A673 (cell line): ENCODE measurements at places on chromosomes 13 and 19. TPM values are rescaled to one million over a fixed set of nuclear protein-coding genes. Genes with fewer than 3 reads are reported as not detected.

The KLC3 gene
- total RNA-seq, result 0.44 and 0.49 TPM in 2 replicates

DNA sequence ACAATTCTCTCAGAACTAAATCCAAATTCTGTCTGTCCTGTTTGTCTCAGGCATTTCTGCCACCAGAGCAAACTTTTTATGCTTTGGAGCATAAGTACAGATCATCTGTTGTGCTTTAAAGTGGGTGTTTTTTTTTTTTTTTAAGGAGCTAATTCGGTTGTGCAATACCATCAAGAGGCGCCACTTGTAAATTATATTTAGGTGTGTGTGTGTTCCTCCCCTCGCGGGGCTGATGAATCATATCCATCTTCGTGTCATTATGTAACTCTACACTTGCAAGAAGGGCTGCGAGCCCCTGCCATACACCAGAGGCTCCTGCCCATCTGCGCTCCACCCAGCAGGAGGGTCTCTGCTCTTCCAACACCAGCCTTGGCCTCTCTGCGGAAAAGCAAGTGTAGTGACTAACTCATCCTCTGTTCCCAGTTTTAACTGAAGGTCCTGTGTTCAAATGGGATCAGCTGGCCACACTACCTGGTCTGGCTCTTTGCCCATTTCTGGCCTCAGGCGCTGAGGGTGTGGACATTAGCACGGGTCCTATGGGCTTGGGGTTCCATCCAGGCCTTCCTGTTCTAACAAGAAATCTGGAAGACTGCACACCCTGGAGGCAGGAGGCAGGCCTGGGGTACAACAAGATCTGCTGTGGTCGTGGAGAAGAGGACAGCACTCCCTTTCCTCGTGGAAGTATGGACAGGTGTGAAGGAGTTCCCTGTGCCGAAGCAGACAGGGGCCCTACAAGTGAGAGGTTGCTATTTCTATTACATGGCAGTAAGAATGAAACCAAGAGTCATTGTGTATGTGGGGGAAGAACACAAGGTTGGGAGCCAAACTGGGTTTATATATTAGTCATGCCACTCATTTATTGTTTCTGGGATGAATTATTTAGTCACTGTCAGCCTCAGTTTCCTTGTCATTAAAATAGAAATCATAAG, 96.1 kb upstream of the MBNL2 start:
- DNase-seq, result peak; percentile 66

- no peak for DNase-seq
These were observed 13.1 kb downstream of the SETDB2 start for GRCh38 chr13:49457221-49457620.

DNA sequence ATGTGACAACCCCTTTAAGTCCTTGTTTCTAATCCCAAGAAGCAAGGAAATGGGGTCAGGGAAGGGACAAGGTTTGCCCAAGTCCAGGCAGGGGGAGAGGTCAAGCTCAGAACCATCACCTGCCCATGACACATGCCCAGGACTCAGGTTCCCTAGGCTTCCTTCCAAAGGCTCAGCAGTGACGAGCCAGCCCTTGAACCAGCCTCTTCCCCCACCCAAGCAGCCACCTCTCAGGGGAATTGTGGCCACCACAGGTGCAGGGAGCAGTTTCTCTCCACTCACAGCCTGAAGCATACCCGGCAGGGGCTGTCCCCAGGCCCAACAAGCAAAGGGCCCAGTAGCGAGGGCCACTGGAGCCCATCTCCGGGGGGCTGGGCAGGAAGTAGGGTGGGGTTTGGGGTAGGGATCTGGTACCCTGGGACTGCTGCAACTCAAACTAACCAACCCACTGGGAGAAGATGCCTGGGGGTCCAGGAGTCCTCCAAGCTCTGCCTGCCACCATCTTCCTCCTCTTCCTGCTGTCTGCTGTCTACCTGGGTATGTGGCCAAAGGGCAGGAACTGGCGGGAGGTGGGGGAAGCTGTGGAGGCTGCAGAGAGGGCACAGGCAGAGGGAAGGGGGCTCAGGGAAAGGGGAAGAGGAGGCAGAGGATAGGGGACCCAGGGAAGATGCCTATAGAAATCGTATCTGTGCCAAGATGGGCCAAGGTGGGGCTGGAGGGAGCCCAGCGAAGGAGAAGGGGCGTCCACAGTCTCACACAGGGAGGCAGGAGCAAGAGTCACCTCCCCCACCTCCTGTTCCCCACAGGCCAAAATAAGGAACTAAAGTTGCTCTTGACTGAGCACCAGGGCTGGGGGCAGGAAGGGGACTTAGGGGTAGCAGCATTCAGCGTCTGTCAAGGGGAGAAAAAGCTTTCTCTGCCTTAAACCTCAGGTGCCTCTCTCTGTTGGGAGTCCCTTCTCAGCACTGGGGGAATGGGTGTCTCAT, at the start of gene CD79A:
TSS of gene CD79A (plus strand) at position 433 of the 986 bp plus-strand sequence. CDS start at position 459, 26 bp downstream.
- no peak for DNase-seq

- DNase-seq, result no peak
These were observed 14.1 kb upstream of the NDFIP2 start for GRCh38 chr13:79466872-79467271.

The DIRAS1 gene
- total RNA-seq, result 36.8 and 46.5 TPM in 2 replicates
